ENCODE measurements at places on chromosomes 12 and 14.

GRCh38 chr12:26226629-26227360 lies 31.4 kb downstream of the SSPN start:
- DNase-seq, result no peak

- DNase-seq, result no peak
These were observed 30.4 kb downstream of the FIGNL2 start for GRCh38 chr12:51818086-51818485.

GRCh38 chr12:86551146-86551571 lies 295.0 kb upstream of the MGAT4C start:
- peak; percentile 71 for DNase-seq

GRCh38 chr14:93301821-93302447 lies 30.9 kb downstream of the BTBD7 start:
- DNase-seq, result no peak

- peak; percentile 67 for DNase-seq
These were observed 22.8 kb upstream of the CEBPE start for GRCh38 chr14:23141706-23142444.

DNA sequence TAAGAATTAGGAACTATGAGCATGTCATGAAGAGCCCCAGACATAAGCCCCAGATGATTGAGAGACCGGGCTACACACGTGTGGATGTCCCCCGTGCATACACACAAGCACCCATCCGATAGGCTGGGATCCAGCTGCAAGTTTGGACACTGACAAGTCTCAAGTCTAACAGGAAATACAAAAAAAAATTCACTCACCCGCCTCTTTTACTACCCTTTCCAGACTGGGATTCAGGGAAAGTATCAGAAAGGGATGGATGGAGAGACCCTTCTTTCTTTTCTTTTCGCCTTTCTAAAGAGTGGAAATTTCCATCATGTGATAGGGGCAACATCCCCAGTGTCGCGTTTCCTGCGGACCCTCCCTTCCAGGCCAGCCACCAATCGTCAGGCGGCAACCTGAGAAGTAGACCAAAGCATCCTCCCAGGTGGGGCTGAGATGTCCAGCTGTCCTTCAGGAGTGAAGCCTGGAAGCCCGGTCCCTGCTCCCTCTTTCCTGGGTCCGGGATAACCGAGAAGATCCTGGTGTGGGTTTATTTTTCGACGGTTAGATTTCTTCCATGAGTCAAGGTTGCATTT lies 6.4 kb upstream of the SLC38A4 start:
- DNase-seq, result no peak

All from thoracic aorta (tissue), 2 donors.